Activated CD4-positive, CD25-positive, alpha-beta regulatory T cell treated with anti-CD3 and anti-CD28 coated beads, Interleukin-2, amount 50 U/mL, for 24 hours (primary cell): ENCODE measurements at places on chromosomes 5 and 9.

GRCh38 chr5:56099346-56099745 is 104.6 kb upstream of the IL6ST start:
- ATAC-seq = no peak

GRCh38 chr9:96383165-96383942 is at the start of gene SLC35D2:
Gene SLC35D2, minus strand, starts transcription at chr9:96383711. Its CDS starts 77 bp downstream, at chr9:96383634.
- ATAC-seq = peak; percentile 55

DNA sequence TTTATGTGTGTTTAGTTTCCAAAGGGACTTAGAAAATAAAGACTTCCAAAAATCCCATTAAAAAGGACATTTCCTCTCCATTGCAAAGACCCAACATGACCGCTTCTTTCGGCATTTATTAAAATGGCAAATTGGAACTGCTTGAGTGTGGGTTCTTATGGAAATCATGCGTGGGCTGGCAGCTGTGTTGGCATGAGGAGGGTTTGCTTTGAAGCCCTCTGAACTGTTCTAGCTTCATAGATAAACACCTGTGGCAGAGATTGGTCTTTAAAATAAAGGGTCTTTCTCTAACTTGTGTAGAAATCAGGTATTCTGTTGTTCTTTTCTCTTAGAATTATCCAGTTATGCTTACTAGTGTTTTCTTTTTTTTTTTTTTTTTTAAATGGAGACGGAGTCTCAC is 55.9 kb upstream of the TEX48 start:
- ATAC-seq = no peak

GRCh38 chr9:109107402-109108240 is 12.1 kb downstream of the TMEM245 start:
- ATAC-seq = peak; percentile 71

GRCh38 chr9:116080561-116080960 is 73.0 kb upstream of the PAPPA start:
- no peak for ATAC-seq

- no peak for ATAC-seq
Observed at GRCh38 chr5:68148096-68148495, 67.5 kb upstream of the PIK3R1 start.

GRCh38 chr5:43312699-43313034 is 545 bp downstream of the HMGCS1 start:
- ATAC-seq = peak; percentile 0

DNA sequence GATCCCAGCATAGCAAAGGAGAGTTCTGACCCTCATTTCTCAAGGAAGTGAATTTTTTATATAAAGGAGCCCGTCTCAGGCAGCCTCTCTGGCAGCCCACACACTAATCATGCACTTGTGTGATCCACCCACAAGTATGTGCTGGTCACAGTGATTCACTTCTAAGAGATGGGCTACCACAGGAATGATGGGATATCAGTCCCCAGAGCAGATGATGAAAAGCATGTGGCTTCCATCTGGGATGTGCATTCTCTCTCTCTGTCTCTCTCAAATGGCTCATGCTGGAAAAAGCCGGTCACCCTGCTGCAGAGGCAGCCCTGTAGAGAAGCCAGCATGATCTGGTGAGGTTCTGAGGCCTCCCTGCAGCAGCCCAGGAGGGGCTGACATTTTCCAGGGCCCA is 74.2 kb upstream of the ADCY2 start:
- ATAC-seq = no peak

DNA sequence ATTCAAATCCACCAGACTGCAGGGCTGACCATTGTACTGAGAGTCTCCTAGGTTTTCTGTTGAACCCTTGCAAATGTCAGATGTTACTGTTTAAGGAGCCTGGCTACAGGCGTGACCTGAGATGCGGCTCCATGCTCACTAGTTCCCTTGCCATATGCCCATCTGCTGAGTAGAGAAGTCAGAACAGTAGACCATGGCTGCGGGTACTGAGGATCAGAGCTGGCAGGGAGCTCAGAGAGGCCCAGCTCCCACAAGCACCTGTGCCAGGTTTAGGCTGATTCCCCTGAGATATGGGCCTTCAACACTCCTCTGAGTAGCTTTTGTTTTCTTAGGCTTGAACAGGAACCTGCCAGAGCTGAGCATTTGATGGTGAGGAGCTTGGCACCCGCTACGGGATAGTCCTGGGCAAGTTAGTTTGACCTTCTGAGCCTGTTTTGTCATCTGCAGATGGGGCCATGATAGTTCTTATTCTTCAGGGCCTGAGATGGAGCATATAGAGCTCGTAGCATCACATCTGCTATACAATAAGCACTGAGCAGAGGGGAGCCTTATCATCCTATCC is 83.7 kb downstream of the BOD1 start:
- ATAC-seq = no peak

- no peak for ATAC-seq
Observed at GRCh38 chr9:123169926-123170325, 98.5 kb downstream of the STRBP start.

GRCh38 chr9:86732514-86733171 is 214.7 kb downstream of the GAS1 start:
- ATAC-seq = no peak

DNA sequence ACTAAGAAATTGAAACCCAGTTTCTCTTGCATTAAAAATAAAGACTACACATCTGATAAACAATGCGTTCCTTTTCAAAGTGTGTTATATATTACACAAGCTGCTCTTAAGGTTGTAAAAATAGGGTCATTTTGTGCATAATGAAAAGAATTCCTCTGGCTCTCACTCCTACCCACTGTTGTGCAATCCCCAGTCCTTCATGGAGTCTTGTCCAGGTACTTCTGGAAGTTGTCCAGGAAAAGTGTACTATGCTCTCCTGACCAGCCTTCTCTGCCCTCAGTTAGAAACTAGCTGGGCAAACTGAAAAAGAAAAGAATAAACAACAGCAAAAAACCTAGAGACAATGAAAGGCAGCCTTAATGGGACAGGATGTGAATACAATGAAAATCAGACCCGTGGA is 345.5 kb upstream of the PAPPA start:
- ATAC-seq = no peak

- ATAC-seq = no peak
Observed at GRCh38 chr9:120971938-120972337, 45.3 kb upstream of the TRAF1 start.

GRCh38 chr5:171162165-171162564 is 146.9 kb upstream of the TLX3 start:
- no peak for ATAC-seq

GRCh38 chr5:143220748-143221251 is 182.7 kb downstream of the NR3C1 start:
- no peak for ATAC-seq

DNA sequence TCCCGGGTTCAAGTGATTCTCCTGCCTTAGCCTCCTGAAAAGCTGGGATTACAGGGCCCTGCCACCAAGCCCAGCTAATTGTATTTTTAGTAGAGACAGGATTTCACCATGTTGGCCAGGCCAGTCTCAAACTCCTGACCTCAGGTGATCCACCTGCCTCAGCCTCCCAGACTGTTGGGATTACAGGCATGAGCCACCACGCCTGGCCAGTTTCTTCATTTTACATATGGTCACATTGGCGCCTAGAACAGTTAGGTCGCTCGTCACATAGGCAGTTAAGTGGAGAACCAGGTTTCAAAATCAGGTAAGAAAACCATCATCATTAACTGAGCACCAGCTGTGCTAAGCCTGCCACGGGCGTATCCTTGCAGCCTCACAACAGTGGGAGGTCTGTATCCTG is 36.1 kb downstream of the OLFML2A start:
- no peak for ATAC-seq

GRCh38 chr9:124217836-124218437 is 39.8 kb upstream of the NEK6 start:
- no peak for ATAC-seq

DNA sequence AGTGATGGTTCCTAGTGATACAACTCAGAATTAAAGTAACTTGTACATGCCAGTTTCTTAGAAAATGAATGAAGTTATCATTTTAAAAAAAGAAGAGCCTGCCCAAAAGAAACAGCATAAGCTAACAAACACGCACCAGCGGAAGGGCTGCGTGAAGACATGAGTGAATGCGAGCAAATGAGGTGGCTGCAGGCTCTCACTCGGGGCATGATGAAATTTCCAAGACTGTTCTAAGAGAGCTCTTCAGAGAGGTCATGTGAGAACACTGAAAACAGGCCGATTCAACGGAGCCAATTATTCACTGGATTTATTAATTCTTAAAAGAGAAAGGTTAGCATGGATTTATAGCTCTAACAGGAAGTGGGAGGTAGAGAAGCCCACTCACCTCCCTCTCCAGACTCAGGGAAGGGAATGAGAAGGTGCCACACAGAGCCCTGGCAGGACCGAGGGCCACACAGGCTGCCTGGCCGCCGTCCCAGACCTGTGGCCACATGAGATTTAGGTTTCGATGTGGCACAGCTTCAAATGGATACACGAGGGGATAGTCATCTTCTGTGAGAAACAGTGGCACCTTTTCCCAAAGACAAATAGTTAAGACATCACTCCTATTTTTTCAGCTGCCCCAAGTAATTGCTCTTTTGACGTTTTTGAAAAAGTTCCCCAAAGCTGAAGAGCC is 55.5 kb downstream of the HABP4 start:
- no peak for ATAC-seq

DNA sequence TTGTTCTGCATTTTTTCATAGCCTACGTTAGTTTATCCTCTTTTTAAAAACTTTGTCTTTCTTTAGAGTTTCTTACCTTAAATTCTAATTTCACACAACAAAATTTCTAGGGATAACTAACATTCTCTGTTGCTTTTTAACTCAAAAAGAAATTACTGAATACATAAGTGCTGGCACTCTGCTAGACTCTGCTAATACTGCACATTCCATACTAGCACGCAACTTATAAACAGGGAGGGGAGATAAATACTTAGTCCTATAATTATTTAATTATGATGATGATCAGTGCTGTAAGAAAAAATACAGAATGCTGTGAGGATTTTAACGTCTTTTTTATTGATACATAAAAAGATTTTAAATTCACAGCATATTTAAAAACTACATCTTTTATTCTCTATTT is 25.1 kb downstream of the RNF145 start:
- ATAC-seq = no peak

GRCh38 chr5:139919308-139919707 is 123.7 kb downstream of the PSD2 start:
- ATAC-seq = no peak

- ATAC-seq = no peak
Observed at GRCh38 chr5:172177176-172177575, 10.8 kb downstream of the STK10 start.

DNA sequence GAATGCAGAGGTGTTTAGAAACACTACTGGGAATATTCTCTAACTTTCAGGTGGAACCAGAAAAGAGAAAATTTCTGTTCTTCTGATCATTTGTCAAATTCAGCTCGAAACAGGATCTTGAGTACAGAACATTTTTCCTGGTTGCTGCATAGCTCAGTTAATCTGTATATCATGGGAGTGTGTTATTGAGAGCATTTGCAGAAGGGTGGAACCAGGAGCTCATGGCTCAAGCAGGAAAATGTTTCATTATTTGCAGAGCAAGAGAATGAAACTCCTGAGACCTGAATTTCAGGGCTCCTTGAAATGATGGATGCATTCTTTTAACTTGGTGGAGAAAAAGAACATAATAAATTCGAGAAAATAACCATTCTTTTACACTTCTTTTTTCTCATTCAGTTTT is 97.9 kb downstream of the AOPEP start:
- no peak for ATAC-seq

DNA sequence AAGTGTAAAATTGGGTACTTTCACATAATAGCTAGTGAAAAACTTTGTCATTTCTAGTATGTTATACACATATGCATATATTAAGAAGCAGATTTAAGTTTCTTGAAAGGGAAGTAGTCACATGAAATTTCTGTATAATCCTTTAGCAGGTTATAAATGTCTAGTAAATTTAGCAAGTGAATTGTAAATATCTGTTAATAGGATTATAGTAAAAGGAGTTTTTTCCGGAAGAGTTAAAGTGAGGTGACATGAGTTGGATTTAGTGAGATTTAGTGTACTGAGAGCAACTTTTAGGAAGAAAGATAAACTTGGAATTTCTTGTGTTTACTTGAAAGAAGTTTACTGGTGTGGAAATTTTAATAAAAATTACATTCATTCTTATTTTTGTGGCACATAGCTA is 38.4 kb downstream of the SPIN1 start:
- ATAC-seq = no peak

DNA sequence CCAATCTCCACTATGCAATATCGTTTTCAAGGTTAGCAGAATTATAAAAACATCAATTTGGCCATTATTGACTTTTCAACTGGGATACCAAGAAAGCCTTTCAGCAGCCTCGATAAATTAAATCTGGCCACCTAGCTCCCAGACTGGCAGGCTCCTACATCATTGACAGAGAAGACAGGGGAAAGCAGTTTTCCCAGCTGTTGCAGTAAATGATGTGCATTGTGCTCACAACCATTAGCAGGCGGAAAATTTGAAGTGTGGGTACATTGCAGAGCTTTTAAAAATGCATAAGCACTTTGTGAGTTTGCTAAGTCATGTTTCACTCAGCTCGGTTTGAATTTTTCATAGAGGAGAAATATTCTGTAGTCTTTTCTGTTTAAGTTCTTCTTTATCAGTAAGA is 297.9 kb downstream of the KCTD16 start:
- ATAC-seq = no peak

DNA sequence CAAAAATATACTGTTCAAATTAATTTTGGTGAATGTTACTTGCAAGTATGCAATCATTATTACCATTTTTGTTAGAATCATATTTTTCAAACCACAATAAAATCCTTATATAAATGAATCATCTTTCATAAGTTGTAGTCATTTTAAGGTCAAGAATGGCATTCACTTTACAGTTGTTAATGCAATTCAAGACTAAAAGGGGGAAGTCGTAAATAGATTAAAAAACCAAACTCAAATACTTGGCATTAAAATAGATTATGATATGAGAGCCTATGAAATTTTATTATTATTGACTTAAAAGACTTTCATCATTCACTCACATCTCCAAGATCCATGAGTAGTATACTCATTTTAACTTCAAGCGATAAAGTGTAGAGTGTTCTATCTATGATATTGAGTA is 11.6 kb downstream of the CDH9 start:
- ATAC-seq = no peak

GRCh38 chr9:4850603-4851310 is 58.0 kb downstream of the RCL1 start:
- no peak for ATAC-seq

DNA sequence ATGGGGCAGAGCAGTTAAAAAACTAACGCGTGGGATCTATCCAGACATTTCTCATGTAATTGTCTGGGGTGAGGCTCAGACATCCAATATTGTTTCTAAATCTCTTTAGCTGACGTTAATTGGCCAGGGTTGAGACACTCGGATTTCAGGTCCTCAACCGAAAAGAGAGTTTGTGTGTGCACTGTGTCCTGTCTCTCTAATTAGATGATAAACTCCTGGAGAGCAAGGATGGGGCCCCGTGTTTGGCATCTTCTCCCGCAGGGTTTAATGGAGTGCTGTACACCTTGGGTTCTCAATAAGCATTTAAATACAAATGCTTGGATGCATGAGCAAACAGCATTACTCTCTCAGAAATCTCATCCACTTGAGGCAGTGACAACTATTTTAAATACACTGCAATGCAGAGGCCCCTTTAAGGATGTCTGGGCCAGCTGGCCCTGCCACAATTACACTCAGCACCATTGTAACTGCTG is 139.6 kb downstream of the MTX3 start:
- ATAC-seq = no peak
